Astrocyte (in vitro differentiated cells and primary cell): ENCODE measurements at places on chromosomes 7 and 10. TPM values are rescaled to one million over a fixed set of nuclear protein-coding genes. Genes with fewer than 3 reads are reported as not detected.

Gene ANXA8L1
- total RNA-seq, result 0.59 and 1.5 TPM in 2 replicates

Gene STAG3
- total RNA-seq, result 0.34 and 0.36 TPM in 2 replicates

Gene PWWP2B
- total RNA-seq, result 12.0 and 14.1 TPM in 2 replicates

Gene AKR1C3
- total RNA-seq, result 0.43 and 1.0 TPM in 2 replicates

Gene SPDYE1
- not detected in 2 replicates for total RNA-seq

Gene SPDYE2B
- total RNA-seq, result not detected in 2 replicates

Gene EBF3
- 0.07 and 0.14 TPM in 2 replicates for total RNA-seq

Gene MOGAT3
- not detected in 2 replicates for total RNA-seq

Gene TAS2R41
- total RNA-seq, result not detected in 2 replicates

Gene BTBD16
- total RNA-seq, result 0.26 TPM in 1 of 2 replicates, not detected in the other

Gene NUTM2D
- 6.2 and 6.9 TPM in 2 replicates for total RNA-seq

Gene TLL2
- total RNA-seq, result 7.6 and 9.6 TPM in 2 replicates

DNA sequence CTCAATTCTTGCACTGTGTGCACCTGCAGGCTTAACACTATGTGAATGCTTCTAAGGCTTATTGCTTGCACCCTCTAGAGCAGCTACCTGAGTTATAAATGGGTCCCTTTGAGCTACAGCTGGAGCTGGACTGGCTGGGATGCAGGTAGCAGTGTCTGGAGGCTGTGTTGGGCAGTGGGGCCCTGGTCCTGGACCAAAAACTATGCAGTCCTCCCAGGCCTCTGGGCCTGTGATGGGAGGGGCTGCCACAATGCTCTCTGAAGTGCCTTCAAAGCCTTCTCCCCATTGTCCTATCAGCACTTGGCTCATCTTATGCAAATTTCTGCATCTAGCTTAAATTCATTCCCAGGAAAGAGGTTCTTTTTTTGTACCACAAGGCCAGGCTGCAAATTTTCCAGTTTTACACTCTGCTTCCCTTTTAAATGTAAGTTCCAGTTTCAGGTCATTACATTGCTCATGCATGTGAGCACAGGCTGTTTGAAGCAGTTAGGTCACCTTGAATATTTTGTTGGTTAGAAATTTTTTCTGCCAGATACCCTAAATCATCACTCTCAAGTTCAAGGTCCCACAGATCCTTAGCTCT lies 26.0 kb downstream of the KBTBD2 start:
- no peak for DNase-seq

- DNase-seq, result peak; percentile 42
Observed at GRCh38 chr7:112080978-112081377, 125.2 kb downstream of the DOCK4 start.

GRCh38 chr7:147078312-147078711 lies 961.7 kb downstream of the CNTNAP2 start:
- no peak for DNase-seq

DNA sequence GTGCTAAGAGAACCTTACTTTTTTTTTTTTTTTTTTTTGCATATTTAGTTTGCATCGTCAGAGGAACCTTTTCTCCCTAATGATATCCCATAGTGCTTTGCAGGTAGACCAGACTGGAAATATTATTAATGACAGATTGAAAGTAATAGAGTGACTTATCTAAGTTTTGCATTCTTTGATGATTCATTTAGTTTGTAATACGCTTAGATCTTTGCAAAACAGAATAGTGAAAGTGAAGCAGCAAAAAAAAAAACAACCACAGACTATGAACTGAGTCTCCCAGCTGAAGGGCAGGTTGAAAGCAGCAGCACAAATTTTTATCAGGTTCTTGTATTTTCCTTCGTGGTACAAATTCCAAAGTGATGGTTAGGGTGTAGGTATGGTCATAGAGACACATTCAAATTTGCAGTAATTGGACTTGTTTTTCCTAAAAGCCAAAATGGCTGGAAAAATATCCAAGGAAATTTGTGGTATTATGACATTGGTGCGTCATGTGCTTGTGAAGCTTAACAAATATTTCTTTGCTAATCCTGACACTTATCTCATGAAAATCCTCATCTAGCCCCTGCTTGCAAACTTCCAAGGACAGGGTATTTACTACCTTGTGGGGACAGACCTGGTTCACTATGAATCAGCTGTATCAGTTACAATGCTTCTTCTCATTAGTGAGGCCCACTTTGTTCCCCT lies 81.8 kb upstream of the CREB5 start:
- DNase-seq, result no peak

- DNase-seq, result peak; percentile 92
Observed at GRCh38 chr10:128064108-128064969, 61.9 kb downstream of the MKI67 start.

- peak; percentile 9 for DNase-seq
Observed at GRCh38 chr10:124523901-124524300, 62.3 kb downstream of the LHPP start.

- DNase-seq, result no peak
Observed at GRCh38 chr10:132670546-132671227, 115.3 kb downstream of the NKX6-2 start.

DNA sequence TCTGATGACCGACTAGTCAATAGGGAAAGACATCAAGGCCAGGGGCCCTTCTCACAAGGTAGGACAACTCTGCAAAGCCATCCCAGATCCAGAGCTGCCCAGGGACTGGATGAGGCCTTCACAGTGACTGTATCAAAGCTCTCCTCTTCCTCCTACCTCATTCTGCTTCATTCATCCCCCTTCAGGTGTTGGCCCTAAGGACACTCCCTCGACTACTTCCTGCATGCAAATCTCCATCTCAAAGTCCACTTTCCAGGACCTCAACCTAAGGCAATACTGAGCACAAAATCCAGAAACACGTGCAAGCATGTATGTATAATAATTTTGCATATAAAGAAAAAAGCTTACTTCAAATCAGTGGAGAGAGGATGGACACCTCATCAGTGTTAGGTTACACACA lies 25.1 kb downstream of the DPY19L1 start:
- DNase-seq, result no peak

GRCh38 chr7:8585591-8585990 lies 152.2 kb downstream of the NXPH1 start:
- no peak for DNase-seq

- DNase-seq, result no peak
Observed at GRCh38 chr7:100943693-100944092, 5.6 kb upstream of the MUC3A start.

DNA sequence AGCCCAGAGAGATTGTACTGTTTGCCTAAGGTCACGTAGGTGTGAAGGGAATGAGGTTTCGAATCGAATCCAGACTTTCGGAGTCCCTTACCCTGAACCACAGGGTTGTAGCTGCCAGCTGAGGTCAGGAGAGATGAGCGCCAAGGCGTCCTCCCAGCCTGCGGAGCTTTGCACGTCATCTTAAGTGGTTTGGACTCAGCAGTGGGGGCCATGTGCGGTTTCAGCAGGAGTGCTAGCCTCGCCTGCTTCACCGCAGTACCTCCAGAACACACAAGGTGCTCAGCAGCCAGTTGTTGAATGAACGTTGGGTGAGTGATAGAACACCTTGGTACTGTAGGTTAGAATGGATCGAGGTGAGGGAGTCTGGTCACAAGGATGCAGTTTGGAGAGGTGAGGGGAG lies 74.9 kb upstream of the PPIF start:
- DNase-seq, result no peak

GRCh38 chr10:44355630-44356029 lies 29.3 kb downstream of the CXCL12 start:
- no peak for DNase-seq

GRCh38 chr7:46685051-46685450 lies 764.0 kb upstream of the IGFBP3 start:
- no peak for DNase-seq

- DNase-seq, result peak; percentile 72
Observed at GRCh38 chr7:42495256-42495655, 258.2 kb upstream of the GLI3 start.

DNA sequence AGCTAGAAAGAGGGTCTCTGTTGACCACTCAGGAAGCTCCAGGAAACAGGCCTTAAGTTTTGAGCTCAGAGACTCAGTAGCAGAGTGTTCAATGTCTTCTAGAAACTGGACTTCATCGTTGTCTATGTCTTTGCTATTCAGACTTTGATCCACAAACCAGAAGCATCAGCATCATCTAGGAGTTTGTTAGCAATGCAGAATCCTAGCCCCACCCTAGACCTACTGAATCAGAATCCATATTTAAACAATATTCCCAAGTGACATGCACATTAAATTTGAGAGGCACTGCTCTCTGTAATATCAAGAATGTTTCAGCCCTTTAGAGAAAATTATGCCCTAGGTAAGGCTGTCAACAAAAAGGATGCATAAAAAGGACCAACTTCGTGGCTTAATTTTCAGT lies 12.9 kb upstream of the OGDHL start:
- DNase-seq, result no peak

GRCh38 chr10:89643431-89643811 lies 1.6 kb downstream of the PANK1 start:
- DNase-seq, result no peak

- no peak for DNase-seq
Observed at GRCh38 chr7:112115880-112116279, 90.3 kb downstream of the DOCK4 start.

- DNase-seq, result no peak
Observed at GRCh38 chr7:88969167-88969566, 173.6 kb upstream of the TEX47 start.

DNA sequence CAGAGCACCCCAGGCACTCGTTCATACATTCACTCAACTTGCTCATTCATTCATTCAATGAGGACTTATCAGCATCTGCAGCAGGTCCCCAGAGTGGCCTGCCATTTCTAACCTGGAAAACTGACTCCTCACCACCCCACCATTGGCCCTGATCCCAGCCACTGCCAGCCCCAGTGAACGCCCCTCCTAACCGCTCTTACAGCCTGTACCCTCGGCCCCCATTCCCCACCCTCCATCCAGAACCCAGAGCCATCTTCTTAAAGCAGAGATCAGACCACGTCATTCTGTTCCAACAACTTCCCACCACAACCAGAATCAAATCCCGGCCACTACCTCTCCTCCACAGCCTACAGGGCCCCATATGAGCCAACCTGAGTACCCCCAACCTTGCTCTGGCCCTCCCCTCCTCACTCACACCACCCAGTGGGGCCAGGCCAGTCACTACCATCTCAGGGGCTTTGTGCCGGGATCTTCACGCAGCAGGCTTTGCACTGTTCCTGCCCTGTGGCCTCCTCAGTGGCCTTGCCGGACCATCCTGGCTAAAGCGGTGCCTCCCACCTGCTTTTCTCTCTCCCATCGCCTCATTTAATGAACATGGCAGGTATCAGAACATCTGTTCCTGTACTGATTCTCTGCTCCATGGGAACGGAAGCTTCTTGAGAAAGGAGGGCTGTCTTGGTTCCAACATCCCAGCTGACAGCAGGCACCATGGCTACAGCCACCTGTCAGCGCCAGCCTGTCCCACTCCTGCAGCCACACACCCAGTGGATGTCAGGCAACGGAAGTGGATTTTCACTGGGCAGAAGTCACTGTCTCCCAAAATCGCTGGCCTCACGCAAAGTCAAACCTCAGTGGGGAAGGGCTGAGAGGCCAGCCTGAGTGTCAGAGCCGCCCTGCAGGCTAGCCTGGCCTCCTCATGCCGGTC lies 45.4 kb downstream of the FAM53B start:
- no peak for DNase-seq

DNA sequence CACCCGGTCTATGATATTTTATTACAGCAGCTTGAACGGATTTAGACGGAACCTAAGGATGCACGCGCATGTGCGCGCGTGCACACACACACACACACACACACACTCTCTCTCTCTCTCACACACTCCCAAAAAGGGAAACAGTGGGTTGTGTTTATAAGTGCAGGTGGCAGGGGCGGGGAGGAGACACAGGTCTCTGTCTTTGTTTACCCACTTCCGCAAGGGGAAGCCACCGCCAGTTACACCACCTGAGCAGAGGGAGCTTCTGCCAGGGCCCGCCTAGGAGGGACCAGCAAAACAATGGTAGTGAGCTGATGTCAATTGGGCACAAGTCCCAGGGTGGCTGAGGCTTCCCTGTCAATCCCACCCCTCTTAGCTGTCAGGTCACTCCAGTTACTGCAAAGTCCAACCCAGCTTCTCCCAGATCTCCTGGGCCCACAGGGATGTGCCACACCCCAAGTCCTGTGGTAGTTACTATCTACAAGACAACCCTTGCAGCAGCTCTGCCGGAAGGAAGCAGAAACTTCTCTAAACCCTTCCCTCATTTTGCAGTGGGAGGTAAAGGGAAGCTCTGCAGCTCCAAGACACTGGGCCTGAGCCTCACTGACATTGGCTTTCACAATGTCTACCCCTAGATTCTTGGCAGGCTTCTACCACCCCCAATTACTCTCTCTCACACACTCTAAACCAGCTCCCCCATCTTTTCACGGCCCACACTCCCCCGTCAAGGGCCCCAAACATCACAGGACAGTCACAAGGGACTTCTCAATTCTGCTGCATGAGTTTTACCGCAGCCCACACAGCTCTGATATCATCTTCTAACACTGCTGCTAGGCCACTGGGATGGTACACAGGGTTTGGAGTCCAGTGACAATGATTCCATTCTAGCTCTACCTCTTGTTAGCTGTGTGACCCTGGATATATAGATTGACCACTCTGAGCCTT lies 17.6 kb downstream of the ANXA11 start:
- DNase-seq, result no peak

GRCh38 chr10:1109795-1110673 lies 53.8 kb downstream of the WDR37 start:
- peak; percentile 86 for DNase-seq

- no peak for DNase-seq
Observed at GRCh38 chr7:41190581-41190980, 512.3 kb downstream of the INHBA start.

DNA sequence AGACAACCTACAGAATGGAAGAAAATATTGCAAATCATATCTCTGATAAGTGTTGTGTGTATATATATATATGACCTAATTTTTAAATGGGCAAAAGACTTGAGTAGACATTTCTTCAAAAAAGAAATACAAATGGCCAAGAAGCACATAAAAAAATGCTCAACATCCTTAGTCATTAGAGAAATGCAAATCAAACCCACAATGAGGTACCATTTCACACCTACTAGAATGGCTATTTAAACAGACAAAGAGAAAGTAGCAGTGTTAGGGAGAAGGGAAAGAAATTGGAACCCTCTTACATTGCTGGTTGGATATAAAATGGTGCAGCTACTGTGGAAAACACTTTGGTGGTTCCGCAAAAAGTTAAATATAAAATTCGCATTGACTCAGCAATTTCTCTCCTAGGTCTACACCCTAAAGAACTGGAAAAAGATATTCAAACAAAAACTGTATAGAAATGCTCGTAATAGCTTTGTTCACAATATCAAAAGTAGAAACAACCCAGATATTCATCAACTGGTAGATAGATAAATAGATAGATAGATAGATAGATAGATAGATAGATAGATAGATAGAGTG lies 16.3 kb downstream of the ACSL5 start:
- no peak for DNase-seq

DNA sequence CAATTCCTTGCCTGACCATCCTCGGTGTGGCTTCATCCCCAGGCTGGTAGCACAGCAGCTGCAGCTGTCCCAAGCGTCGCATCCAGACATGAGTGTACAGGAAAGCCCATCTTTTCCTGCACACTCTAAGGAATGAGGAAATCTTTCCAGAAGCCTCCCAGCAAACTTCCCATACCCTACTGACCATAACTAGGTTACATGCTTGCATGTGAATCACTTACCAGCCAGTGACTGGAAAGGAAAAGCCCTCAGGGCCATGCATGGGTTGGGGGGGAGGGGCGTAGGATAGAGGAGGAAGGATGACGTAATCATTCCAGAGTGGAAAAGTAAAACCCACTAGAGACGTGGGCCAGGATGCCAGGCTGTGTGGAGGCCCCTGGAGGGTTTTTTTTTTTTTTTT lies 18.9 kb upstream of the ZNF212 start:
- DNase-seq, result peak; percentile 54
